Heart left ventricle (tissue), 16 donors: ENCODE measurements at places on chromosomes 13 and 19. TPM values are rescaled to one million over a fixed set of nuclear protein-coding genes. Genes with fewer than 3 reads are reported as not detected.

GRCh38 chr19:17073869-17074633 lies 1.2 kb downstream of the HAUS8 start:
- DNase-seq: no peak
- H3K4me1 ChIP-seq: peaks cover 44% of the 10 kb centered on the region
- peak overlapping the region; percentile 77 for H3K4me3 ChIP-seq
- peaks cover 22% of the 10 kb centered on the region for H3K36me3 ChIP-seq

INSR gene
- 28.7 TPM for polyA plus RNA-seq

DNA sequence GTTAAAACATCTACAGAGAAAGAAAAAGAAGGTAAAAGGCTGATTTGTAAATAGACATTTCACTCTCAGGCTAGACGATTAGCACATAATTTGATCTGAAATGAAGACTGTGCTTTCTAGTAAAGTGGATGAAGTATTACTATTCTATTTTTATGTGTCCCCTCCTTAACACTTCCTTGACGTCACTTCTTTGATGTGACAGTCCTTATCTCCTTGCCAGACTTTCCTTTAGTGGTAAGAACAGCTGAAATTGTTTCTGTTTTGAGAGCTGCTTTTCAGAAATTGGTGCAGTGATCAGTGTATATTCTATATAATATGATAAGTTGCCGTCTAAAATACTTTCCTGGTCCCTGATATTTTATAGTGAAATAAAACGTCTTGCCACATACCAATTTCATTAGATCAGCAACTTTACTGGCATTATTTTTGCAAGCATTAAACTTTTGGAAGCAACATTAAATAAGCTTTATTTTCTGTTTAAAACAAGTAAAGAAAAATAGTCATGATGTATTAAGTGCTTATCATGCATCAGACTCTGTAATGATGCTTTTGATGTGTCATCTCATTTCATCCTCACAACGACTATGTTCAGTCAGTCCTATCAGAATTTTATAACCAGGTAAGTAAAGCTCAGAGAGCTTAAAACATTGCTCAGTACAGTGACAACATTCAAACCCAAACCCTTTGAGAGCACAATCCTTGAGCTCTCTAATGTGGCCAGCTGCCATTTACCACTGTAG lies 210.3 kb upstream of the PCDH9 start:
- no peaks in the 10 kb centered on the region for H3K36me3 ChIP-seq
- no peaks in the 10 kb centered on the region for H3K27me3 ChIP-seq
- DNase-seq: no peak
- H3K27ac ChIP-seq: no peak overlapping the region
- no peaks in the 10 kb centered on the region for H3K4me1 ChIP-seq

CABP5 gene
- polyA plus RNA-seq: not detected

- no peak for DNase-seq
- H3K4me3 ChIP-seq: no peak overlapping the region
- H3K36me3 ChIP-seq: no peaks in the 10 kb centered on the region
- no peaks in the 10 kb centered on the region for H3K27me3 ChIP-seq
Observed at GRCh38 chr13:100443998-100444328, 144.6 kb downstream of the GGACT start.

LIPE gene
- polyA plus RNA-seq: 67.1 TPM

- no peak overlapping the region for H3K4me3 ChIP-seq
- no peaks in the 10 kb centered on the region for H3K27me3 ChIP-seq
- no peaks in the 10 kb centered on the region for H3K36me3 ChIP-seq
- H3K27ac ChIP-seq: no peak overlapping the region
Observed at GRCh38 chr19:40150170-40150569, 41.1 kb upstream of the MAP3K10 start.

- H3K4me3 ChIP-seq: no peak overlapping the region
- no peak for DNase-seq
- no peaks in the 10 kb centered on the region for H3K27me3 ChIP-seq
- H3K27ac ChIP-seq: peak overlapping the region; percentile 61
Observed at GRCh38 chr19:45172611-45173208, 5.3 kb downstream of the TRAPPC6A start.

- no peak overlapping the region for H3K27ac ChIP-seq
- H3K27me3 ChIP-seq: no peaks in the 10 kb centered on the region
Observed at GRCh38 chr13:91660076-91660415, 261.6 kb downstream of the GPC5 start.

DNA sequence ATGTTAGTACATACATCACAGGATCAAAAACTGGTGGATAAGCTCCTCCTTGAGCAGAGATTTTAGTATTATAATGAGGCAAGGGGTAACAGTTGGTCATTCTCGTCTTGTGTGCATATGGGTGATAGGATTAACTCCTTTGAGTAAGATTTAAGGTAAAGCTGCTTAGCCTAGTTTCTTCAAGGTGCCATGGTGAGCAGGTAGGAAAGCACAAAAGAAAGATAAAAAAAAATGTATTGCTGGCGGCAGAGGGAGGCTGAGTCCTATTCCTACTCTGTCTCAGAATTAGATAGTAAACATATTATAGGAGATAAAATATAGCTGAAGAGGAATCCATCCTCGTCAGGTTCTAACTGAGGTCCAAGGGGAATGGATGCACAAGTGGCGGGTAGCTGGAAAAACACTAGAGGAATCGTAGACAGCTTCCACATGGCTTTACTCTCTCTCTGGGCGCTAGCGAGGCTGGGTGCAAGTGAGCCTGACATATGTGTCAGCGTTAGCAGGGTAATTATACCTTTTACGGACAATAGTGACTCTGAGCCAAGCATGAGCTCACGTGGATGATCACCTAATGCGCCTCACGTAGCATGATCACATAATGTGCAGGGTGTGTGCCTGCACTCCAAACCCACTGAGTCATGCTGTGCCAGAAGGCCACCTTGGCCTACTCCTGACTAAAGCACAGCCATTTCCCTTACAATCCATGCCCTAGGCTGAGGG lies 734.3 kb upstream of the MIR17HG start:
- no peak overlapping the region for H3K27ac ChIP-seq
- H3K4me1 ChIP-seq: no peaks in the 10 kb centered on the region

DNA sequence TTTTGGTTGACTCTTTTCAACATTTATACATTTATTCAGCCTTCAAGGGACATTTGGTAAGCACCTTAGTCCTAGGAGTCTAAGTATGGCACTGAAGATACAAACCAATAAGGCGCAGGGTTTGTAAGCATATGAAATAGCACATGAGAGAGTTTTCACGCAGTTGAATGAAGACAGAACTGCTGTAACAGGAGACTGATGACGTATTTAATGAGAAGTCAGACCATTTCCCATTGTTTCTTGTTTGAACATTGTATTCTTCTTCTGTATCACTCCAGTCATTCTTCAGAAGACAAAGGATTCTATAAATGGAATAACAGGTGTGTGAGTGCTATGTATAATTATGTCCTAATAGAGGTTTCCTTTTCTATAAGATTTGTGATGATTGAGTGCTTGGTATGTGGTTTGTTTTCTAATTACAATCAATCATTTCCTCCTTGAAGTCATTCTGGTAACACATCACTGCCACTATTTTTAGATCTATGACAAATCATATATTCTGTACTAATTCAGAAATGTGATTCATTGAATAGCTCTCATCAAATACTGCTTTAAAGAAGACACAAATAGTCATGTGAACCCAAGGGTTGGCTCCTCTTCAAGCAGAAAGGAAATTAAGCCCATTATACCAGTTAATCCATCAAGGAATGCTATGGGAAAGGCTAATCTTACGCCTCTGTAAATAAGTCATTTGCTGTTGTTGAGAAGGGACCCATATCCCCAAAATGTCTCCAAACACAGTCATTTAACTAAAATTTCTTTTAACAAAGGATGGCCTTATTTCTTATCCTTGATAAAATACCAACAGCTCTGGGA lies 222.8 kb upstream of the NBEA start:
- no peak for DNase-seq
- no peak overlapping the region for H3K4me3 ChIP-seq
- H3K27ac ChIP-seq: no peak overlapping the region
- no peaks in the 10 kb centered on the region for H3K4me1 ChIP-seq

DNA sequence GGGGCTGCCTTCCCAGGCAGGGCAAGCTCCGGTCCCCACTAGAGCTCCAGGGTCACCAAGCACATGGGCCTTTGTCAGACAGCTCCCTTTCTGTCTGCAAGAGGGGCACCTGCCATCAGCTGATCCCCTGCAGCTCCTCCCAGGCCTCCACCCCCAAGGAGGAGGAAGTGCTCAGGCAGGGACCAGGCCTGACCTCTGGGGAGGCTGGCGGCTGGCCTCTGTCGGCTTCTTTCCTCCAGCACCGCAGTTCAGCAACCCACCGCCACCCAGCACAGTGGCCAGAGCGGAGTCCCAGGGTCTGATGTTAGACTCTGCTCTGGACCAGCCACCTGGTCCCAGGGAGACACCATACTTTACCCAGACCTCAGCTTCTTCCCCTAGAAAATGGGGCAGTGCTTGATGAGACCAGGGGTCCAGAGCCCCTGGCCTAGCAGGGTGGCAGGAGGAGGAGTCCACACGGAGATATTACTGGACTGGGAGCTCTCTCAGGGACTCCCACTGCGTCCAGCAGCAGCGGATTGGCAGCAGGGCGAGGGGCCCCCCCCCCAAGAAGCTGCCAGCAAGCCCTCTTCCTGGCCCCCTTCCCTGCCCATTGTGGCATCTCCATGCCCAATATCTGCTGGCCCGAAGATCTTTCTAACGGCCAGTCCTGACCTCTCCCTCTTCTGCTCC lies 24.1 kb downstream of the NKPD1 start:
- no peak overlapping the region for H3K4me3 ChIP-seq
- no peaks in the 10 kb centered on the region for H3K36me3 ChIP-seq
- H3K27ac ChIP-seq: peak overlapping the region; percentile 60
- H3K27me3 ChIP-seq: no peaks in the 10 kb centered on the region
- DNase-seq: no peak

KRTDAP gene
- not detected for polyA plus RNA-seq

- no peak for DNase-seq
- H3K36me3 ChIP-seq: no peaks in the 10 kb centered on the region
- peaks cover 44% of the 10 kb centered on the region for H3K4me1 ChIP-seq
- no peak overlapping the region for H3K4me3 ChIP-seq
- H3K27ac ChIP-seq: no peak overlapping the region
Observed at GRCh38 chr13:73981595-73981994, 152.6 kb downstream of the KLF12 start.

OR7A5 gene
- polyA plus RNA-seq: not detected

- peaks cover 6% of the 10 kb centered on the region for H3K4me1 ChIP-seq
- H3K27me3 ChIP-seq: peaks cover 11% of the 10 kb centered on the region
- no peaks in the 10 kb centered on the region for H3K36me3 ChIP-seq
- no peak within 1 kb of the TSS for H3K27ac ChIP-seq
- H3K4me3 ChIP-seq: peak within 1 kb of the TSS; percentile 65
Observed at GRCh38 chr19:42132030-42132628, at the start of gene POU2F2. TSS of gene POU2F2 (minus strand) at chr19:42132446. CDS start at chr19:42132411, 35 bp downstream.

LIM2 gene
- polyA plus RNA-seq: not detected

- H3K27me3 ChIP-seq: no peaks in the 10 kb centered on the region
- peaks cover 3% of the 10 kb centered on the region for H3K4me1 ChIP-seq
- peaks cover 32% of the 10 kb centered on the region for H3K36me3 ChIP-seq
Observed at GRCh38 chr13:112807653-112808376, 118.0 kb downstream of the ATP11A start.

DNA sequence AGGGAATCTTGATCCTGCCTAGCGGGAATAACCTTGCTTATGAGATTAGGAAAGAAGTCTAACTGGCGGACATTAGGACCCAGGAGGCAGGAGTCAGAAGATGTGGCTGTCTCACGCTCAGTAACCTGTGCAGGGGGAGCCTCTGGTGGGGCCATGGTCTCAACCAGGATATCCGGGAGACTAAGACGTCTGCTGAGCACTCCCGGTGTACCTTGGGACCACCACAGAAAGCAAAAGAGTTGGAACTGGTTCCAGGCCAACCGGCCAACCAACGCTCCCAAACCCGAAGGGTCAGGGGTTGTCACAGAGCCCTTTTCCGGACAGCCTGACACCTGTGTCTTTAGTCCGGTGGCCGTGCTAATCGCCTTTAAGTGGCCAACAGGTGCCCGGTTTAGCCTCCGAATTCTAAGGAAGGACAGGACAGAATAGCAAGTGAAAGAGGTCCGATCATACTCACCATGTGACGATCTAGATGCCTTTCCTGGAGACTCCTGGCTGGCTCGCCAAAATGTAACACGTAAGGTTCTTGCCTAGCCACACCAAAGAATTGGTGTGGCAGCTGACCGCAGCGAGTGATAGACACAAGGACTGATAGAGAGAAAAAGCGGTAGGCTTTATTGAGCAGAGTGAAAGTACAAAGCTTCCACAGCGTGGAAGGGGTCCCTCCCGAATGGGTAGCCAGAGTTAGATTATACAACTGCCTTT lies 103.9 kb upstream of the DIAPH3 start:
- DNase-seq: no peak
- no peaks in the 10 kb centered on the region for H3K4me1 ChIP-seq
- H3K27me3 ChIP-seq: no peaks in the 10 kb centered on the region
- H3K4me3 ChIP-seq: peak overlapping the region; percentile 45

GRCh38 chr13:111043575-111043982 lies 71.5 kb upstream of the ARHGEF7 start:
- peak; percentile 68 for DNase-seq
- H3K27ac ChIP-seq: no peak overlapping the region
- peaks cover 13% of the 10 kb centered on the region for H3K4me1 ChIP-seq
- H3K36me3 ChIP-seq: no peaks in the 10 kb centered on the region
- H3K27me3 ChIP-seq: no peaks in the 10 kb centered on the region

- H3K27ac ChIP-seq: no peak overlapping the region
- H3K4me1 ChIP-seq: no peaks in the 10 kb centered on the region
- DNase-seq: no peak
- peaks cover under 1% of the 10 kb centered on the region for H3K36me3 ChIP-seq
- no peaks in the 10 kb centered on the region for H3K27me3 ChIP-seq
Observed at GRCh38 chr19:58218899-58219298, 9.8 kb upstream of the ZNF544 start.

- peak overlapping the region; percentile 64 for H3K27ac ChIP-seq
- DNase-seq: no peak
- H3K4me1 ChIP-seq: peaks cover 32% of the 10 kb centered on the region
- H3K36me3 ChIP-seq: no peaks in the 10 kb centered on the region
- no peak overlapping the region for H3K4me3 ChIP-seq
- H3K27me3 ChIP-seq: no peaks in the 10 kb centered on the region
Observed at GRCh38 chr13:33645591-33646554, 172.1 kb upstream of the RFC3 start.

ZNF529 gene
- 7.8 TPM for polyA plus RNA-seq

- H3K27ac ChIP-seq: no peak overlapping the region
- H3K4me3 ChIP-seq: no peak overlapping the region
- peaks cover 32% of the 10 kb centered on the region for H3K4me1 ChIP-seq
- no peaks in the 10 kb centered on the region for H3K27me3 ChIP-seq
Observed at GRCh38 chr19:8325454-8325853, 4.2 kb downstream of the RPS28 start.

DNA sequence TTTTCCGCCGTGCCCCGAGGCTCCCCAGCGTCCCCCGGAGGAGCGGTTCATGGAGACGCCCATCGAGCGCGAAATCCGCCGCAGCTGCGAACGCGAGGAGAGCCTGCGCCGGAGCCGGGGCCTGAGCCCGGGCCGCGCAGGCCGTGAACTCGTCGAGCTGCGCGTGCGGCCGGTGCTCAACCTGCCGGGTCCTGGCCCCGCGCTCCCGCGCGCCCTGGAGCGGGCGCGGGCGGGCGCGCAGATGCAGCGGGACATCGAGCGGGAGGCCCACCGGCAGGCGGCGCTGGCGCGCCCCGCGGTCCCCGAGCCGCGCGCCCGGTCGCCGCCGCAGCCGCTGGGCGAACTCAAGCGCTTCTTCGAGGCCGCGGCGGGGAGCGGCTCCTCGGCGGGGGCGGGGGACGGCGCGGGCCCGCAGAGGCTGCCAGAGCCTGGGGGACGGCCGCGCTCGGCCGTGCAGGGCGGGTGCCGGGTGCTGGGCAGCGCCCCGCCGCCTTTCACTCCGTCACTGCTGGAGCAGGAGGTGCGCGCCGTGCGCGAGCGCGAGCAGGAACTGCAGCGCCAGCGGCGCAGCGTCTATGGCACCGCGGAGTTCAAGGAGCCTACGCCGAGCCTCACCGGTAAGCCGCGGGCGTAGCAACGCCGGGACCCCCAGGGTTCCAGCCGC lies 807 bp downstream of the MISP3 start:
- peak overlapping the region; percentile 57 for H3K4me3 ChIP-seq
- H3K36me3 ChIP-seq: no peaks in the 10 kb centered on the region
- no peaks in the 10 kb centered on the region for H3K27me3 ChIP-seq
- peak; percentile 89 for DNase-seq
- H3K4me1 ChIP-seq: peaks cover 35% of the 10 kb centered on the region
